ENCODE measurements at places on chromosomes 3 and 15. TPM values are rescaled to one million over a fixed set of nuclear protein-coding genes. Genes with fewer than 3 reads are reported as not detected.

DNA sequence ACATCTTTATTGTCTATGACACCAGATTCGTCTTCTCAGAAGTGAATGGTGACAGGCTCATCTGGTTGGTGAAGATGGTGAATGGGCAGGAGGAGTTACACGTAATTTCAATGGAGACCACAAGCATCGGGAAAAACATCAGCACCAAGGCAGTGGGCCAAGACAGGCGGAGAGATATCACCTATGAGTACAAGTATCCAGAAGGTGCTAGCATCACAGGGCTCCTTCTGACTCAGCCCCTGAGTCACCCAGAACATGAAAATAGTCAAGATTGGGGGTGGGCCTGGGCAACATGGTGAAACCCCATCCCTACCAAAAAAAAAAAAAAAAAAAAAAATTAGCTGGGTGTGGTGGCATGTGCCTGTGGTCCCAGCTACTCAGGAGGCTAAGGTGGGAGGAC is 32.6 kb downstream of the TGM4 start:
- DNase-seq = no peak

DNA sequence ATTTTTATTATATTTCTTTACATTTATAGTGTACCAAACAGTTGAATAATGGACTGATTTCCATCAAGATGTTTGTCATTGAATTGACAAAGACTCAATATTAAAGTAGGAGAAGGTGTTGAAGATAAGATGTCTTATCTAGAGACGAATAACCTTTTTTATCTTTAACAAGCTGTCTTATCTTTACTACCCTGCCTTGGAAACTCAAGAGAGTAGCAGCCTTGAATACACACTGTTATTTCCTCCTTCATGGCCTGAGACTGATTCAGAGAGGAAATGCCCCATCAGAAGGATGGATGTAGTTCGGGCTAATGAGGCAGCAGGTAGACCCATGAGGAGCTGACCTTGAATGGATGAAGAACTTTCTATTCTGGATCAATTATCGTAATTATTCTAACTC is 365.1 kb upstream of the SEMA6D start:
- DNase-seq = no peak

Gene SCN11A
- 0.02 TPM for polyA plus RNA-seq

DNA sequence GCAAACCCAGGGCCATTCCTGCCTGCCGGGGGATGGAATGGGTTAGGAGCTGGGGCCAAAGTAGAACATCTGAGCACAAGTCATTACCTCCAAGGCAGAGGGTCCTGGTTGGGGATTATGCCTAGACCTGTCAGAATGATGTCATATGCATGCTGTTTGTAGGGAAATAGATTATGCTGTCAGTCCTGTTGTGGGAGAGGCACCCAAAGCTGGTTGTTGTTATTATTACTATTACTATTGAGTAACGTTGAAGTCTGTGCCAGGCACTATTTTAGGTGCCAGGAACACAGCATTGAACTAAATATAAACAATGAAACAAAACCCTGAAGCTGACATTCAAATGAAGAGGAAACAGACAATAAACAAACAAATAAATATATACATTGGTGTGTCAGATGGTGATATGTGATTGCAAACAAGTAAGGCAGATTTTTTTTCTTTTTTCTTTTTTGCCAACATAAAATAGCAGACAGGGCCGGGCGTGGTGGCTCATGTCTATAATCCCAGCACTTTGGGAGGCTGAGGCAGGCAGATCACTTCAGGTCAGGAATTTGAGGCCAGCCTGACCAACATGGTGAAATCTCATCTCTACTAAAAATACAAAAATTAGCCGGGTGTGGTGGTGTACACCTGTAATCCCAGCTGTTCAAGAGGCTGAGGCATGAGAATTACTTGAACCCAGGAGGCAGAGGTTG is 2.0 kb downstream of the P4HTM start:
- DNase-seq = no peak

- DNase-seq = peak; percentile 73
Measured at GRCh38 chr3:194828116-194828515, 142.4 kb downstream of the FAM43A start.
